ENCODE measurements at places on chromosomes 2 and 18.

- DNase-seq, result no peak
These were observed 211.8 kb upstream of the SLC14A2 start for GRCh38 chr18:45403341-45404049.

GRCh38 chr2:140775411-140775810 is 1355.4 kb downstream of the LRP1B start:
- DNase-seq, result no peak

DNA sequence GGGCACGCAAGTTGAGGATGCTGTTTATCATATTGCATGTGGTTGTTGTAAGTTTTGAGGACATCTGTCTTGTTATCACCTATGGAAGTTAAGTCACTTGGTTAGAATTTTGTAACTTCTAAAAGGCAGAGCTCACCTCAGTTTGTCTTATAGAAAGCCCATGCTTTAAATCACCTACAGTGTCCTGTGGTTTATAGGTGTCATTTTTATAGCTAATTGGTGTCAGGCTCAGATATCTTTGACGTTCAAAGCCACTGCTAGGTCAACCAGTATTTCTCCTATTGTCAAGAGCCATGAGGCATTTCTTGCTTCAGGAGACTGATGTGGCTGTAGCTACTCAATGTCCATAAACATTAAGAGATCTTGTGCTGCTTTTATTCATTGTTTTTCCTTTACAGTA is 16.8 kb downstream of the ZNF532 start:
- DNase-seq, result no peak

- no peak for DNase-seq
These were observed 111.7 kb downstream of the CDH2 start for GRCh38 chr18:28065031-28065792.

GRCh38 chr2:24885221-24886125 is 34.6 kb downstream of the ADCY3 start:
- no peak for DNase-seq

GRCh38 chr2:160996584-160996983 is 163.6 kb upstream of the TANK start:
- no peak for DNase-seq

- no peak for DNase-seq
These were observed 10.6 kb upstream of the MALL start for GRCh38 chr2:110126086-110126773.

DNA sequence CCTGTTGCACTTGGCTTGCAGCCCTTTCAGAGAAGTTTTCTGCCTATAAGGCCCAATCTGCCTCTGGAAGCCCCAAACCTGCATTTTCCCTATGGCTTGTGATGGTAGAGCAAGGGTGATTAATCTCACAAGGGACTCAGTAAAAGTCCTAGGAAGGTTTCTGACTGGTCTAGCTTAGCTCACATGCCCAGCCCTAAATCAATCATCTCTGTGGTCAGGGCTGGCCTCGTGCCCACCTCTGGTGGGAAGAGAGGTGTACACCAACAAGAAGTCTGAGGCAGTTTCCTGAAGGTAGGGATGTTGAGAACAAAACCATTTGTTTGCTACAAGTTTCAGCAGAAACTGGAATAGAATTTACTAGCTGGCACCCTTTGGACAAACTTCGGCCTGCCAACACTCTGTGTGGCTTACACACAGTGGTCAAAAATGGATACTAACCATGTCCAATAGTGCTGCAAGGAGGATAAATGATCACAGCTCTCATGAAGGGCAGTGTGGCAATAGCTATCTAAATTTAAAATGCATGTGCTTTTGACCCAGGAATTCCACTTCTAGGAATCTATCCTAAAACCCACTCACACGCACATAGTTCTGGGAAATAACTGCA is 96.4 kb downstream of the EN1 start:
- no peak for DNase-seq

DNA sequence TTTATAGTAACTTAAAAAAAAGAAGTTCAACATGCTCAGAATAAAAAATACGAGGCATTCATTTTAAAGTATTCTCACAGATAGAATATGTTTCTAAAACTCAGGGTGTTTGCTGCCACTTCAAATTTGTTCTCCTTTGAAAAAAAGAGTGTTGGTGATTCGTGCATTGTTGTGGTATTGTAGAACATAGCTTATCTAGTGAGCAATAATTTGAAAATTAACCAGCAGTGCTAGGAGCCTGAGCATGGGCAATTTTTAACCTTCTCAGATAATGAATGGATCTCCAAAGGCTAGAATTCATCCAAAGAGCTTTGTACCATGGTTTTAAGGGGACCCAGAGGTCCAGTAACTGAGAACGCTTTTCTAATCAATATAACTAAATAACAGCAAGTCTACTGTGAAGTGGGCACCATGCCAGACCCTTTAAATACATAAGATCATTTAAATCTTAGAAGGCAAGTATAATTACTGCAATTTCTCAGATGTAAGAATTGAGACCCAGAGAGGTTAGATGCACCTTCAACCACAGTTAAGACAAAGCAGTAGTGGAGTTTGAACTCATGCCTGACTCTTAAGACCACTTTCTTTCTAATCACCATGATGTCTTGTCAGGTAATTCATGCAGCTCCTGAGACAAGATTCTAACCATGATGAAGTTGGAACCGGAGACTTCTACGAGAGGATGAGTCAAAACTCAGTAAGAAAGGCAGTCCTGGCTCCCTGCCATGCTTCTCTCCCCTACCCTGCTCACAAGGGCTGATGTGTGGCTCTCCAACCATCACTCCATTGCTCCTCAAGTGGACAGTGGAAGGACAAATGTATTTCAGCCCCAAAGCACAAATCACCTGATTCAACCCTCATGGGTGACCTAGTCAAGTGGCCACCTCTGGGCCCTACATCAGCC is 3.4 kb downstream of the CYRIA start:
- DNase-seq, result no peak

GRCh38 chr2:79065201-79065600 is 22.6 kb downstream of the REG1B start:
- no peak for DNase-seq

Data from stimulated activated CD4-positive, alpha-beta T cell treated with anti-CD3 and anti-CD28 coated beads, TNF-alpha, amount 100 ng/mL, for 48 hours (primary cell).